HS-27A (cell line): ENCODE measurements at places on chromosomes 1 and 21.
A peak's percentile ranks its signal among the peaks of the same experiment; 100 is the strongest.

DNA sequence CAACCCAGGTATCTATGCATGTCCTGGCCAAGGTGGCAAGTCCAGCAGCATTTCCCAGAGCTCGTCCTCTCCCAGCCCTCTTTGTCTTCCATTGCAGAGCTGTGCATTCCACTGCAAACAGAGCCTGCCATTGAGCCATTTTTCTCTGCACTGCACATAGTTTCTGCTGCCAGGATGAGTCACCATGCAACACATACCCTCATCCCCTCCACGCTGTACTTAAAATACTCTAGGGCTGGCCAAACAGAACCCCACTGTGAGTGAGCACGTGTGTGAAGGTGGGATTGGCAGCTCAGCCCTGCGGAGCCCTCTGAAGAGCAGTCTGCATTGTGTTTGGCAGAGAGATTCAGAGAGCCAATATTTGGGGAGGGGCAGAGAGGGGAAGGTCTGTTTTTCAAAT, 3.9 kb upstream of the ATP1B1 start:
- DNase-seq = no peak

DNA sequence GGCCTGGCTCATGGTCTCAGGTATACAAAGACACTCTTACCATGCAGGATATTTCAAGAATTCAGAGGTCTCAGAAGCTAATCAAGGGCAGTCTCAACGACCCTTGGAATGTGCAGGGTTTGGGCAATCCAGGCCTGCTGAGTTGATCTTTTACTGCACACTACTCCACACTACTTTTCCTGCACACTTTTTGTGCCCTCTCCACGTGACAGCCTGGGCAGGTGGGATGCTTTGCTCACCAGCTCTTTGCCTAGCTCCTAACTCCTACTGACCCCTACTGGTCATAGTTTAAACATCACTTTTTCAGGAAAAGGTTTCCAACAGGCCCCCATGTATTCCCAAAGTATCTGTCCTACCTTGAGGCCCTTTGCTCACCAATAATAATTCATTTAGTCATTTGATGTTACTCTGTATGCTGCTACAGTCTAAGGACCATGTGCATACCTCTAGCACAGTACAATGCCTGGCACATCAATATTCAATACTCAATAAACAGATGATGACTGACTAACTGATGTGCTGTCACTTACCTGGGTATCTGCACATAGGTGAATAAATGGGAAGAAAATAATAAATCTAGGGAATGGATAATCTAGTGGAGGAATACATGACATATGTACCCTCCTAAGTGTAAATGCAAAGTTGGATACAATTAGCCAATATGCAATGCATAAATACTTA, 9.6 kb downstream of the DUSP23 start:
- no peak for DNase-seq

DNA sequence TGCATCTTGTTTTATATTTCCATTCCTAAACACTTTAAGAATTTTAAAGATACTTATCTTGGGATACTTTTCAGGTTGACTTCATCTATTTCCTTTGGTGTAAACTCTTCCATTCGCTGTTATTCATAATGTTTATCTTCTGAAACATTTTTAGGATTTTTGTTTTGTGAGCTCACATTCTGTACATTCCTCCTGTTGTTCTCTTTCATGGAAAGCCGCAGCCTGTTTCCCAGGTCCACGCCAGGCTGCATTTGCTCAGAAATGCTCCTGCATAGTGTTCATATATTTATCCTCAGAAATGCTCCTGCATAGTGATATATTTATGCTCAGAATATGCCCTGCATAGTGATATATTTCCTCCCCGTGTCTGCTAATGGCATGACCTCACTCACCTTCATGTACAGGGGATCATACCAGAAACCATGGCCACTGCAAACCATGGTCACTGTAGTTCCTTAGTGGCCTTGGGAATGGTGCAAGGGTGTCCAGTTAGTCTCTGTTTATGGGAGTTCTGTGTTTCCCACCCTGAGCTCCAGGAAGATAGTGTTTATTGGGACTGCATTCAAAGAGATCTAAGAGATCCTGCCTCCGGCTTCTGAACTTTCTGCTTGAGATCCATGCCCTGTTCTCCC, 153.9 kb upstream of the GREM2 start:
- DNase-seq = peak; percentile 66

GRCh38 chr1:151990856-151991198, 2.8 kb downstream of the S100A10 start:
- DNase-seq = no peak

DNA sequence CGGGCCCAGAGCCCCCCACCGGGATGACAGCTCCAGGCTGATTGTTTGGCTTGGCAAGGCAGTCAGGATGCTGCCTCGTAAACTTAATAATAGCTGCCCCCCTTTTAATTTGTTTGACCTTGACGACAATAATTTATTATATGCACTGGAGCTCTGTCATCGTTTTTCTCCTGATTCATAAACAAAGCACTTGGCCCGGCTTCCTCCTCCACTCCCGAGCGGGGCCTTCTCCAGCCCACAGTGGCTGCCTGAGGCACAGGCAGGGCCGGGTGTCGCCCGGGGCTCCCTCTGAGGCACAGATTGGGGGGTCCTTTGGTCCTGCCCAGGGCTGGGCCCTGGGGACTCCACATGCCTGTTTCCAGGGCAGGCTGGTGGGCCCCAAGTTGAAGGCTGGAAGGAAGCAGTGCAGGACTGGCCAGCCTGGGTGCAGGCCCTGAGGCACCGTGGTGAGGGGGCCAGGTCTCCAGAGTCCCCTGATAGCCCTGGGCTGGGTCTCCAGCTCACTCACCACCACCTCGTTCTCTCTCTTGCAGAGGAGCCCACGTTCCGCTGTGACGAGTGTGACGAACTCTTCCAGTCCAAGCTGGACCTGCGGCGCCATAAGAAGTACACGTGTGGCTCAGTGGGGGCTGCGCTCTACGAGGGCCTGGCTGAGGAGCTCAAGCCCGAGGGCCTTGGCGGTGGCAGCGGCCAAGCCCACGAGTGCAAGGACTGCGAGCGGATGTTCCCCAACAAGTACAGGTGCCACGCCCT, 52.0 kb upstream of the ARHGEF16 start:
- DNase-seq = no peak

DNA sequence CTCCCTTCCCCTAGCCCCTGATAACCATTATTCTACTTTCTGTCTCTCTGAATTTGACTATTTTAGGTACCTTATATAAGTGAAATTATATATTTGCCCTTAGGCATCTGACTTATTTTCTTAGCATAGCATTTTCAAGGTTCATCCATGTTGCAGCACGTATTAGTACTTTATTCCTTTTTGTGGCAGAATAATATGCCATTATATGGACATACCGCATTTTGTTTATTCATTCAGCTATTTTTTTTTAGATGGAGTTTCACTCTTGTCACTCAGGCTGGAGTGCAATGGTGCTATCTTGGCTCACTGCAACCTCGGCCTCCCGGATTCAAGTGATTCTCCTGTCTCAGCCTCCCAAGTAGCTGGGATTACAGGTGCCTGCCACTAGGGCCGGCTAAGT, 326.2 kb upstream of the PLXNA2 start:
- DNase-seq = no peak

GRCh38 chr1:65255656-65256050, 53.7 kb upstream of the DNAJC6 start:
- no peak for DNase-seq

DNA sequence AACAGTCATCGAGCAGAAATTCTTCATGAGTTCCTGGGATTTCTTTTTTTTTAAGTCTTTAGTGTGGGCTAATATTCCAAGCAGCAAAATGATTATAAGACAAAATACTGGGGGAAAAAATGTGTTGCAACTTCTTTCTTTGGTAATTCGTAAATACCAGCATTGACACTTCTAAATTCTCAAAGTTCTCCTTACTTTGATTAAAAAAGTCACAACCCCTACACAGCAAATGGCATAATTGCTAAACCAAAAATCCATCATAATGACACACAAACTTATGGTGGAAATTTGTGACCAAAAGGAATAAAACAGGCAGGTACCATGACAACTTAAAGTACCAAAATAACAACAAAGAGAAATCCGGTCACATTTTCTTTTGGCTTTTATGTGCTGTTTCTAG, 585.2 kb upstream of the PKN2 start:
- DNase-seq = no peak

DNA sequence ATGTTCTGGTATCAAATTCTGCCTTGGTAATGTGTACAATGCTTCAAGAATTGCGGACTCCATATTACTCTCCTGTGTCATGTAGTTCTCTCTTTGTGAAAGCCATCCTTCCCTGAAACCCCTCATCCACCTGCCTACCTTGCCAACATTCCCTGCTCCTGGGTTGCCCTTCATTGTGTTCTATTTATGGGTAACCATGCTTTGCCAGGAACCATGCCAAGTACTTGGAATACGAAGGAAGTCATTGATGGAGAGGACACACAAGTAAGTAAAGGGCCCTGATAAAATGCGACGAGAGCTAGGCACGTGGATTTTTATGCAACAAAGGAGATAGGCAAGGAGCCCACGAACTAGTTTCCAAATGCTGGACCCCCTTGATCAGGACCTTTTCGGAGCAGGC, 300.8 kb downstream of the DISC1 start:
- DNase-seq = no peak

DNA sequence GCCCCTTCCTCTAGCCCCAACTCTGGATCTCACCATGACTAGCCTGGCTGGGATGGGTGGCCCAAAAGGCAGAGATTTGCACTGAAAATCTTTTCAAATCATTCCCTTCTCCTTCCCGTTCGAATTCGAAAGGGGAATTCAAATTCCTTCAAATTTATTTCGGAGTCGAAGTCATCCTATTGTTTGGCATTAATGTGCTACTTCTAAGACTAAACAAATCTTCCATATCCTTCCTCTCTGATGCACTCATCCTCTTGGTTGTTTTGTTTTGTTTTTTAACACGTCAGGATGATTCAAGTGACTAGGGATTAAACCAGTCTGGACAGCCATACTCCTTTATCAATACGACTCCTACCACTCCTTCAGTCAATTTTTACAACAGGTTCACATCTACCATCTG, 95.5 kb upstream of the SGIP1 start:
- no peak for DNase-seq

- no peak for DNase-seq
Observed at GRCh38 chr1:21663248-21663950, 5.8 kb downstream of the RAP1GAP start.

DNA sequence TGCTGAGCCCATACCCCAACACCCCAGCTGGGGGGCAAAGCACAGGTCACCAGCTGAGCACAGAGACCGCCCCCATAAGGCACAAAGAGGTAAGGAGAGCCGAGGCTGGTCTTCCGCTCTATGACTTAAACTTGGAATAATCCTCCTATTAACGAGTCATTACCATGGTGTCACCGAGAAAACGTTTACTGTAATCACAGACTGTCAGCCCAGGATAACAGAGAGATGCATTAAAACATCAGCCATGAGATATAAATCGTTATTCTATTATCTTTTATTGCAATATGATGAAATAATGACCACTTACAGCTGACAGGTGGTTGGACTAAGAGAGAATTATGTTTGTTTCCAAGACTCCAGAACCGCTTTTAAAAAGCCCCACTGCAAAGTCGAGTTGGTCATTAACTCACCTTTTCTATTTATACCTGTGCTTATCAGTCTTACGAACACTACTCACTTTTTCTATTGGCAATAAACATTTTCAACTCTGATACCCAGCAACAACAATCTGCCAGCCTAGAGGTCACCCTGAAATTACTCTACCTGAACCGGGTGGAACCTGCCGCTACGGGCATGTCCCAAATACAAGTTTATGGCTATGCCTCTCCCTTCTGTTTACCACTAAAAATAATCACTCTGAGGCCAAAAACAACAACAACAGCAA, 21.5 kb downstream of the NPHP4 start:
- no peak for DNase-seq

DNA sequence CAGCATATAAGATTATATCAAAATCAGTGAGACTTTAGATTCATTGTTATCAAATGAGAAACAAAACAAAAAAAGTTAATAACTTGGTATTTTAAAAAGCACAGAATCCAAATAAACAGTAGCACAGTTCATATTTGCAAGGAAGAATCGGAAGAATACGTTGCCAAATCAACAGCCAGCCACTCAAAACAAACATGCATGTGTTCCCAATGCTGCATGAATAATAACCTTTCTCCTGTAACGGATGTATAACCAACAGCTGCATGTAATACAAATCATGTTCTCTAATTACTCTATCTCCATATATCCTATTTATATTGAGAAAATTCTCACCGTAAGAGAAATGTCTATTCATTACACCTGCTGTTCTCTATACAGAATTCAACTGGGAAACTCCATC, 98.9 kb upstream of the FOXD3 start:
- no peak for DNase-seq

DNA sequence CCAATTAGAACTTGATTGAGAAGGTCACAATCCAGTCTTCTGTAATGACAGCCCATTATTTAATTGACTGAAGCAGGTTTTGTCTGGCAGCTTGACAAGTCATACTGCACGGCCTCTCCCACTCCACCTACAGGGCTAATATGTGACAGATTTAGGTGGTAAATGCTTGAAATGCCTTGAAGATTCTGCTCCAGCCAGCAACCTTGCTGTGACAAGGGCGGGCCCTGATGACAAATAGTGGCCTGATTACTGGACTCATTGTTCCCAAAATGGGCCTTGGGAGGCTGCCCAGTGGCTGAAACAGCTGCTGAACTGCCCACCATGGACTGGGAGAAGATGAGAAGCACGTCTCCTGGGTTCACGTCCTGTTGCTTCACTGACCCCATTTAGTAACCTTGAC, 30.0 kb upstream of the CRNN start:
- no peak for DNase-seq

- no peak for DNase-seq
Observed at GRCh38 chr1:160520999-160521398, 2.1 kb downstream of the SLAMF6 start.

- DNase-seq = no peak
Observed at GRCh38 chr1:11767922-11768704, 6.1 kb downstream of the C1orf167 start.

DNA sequence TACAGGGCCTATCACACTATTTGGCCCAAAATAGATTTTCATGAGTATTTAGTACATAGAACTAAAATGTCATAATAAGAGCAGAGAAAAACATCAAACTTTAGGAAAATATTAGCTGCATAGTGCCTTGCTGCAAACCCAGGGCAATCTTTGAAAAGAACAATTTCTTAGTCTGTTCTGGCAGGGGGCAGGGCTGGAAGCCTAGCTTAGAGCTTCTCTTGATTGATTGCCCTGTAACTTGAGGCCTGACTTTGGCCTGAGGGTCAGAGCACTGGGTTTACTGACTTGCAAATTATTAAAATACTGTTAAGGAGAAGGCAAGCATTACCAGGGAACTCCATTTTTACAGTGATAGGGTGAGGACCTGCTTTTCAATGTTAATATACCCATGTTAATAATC, 115.8 kb upstream of the SPAG17 start:
- no peak for DNase-seq

DNA sequence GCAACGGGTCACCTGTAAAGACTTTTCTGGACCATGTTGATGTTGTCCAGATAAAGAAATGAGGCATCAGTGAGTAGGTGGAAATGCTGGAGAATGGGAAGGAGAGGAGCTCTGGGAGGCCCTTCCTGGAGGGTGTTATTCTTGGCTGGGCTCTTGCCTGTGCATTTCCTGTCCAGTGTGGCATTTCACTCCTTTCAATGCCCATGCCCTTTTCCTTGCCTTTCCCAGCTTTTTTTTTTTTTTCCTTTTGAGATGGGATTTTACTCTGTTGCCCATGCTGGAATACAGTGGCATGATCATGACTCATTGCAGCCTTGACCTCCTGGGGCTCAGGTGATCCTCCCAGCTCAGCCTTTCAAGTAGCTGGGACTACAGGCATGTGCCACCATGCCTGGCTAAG, 11.8 kb downstream of the NOS1AP start:
- DNase-seq = peak; percentile 15
